ENCODE measurements at places on chromosomes 11 and 22.

GRCh38 chr11:2249189-2249916 is 21.0 kb downstream of the ASCL2 start:
- DNase-seq: no peak

DNA sequence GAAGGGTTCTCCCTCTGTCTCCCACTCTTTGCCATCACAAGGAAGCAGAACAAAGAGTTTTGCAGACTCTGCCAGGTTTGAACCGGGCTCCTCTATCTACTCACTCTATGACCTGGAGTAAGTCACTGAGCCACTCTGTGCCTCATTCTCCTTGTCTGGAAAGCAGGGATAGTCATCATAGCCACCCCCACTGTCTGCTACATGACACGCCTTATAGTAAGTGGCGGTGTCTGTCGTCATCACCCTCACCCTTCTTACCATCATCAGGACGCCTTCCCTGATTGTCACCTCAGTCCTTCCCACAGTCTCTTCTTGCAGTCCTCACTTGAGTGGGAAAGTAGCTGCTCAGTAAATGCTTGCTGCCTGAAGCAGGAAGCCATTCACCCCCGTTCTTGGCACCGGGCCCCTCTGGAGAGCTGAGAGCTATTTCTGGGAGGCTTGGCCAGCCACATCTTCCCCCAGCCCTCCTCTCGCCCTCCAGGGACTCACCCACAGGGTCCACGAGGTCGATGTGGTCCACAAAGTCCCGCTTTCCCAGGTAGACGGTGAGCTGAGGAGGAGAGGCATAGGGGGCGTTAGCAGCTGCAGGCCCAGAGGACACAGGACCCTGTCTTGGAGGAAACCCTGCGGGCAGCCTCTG is 46.4 kb downstream of the TPBGL start:
- DNase-seq: no peak

- no peak for DNase-seq
Observed at GRCh38 chr22:24247564-24248344, 2.9 kb upstream of the GGT5 start.

DNA sequence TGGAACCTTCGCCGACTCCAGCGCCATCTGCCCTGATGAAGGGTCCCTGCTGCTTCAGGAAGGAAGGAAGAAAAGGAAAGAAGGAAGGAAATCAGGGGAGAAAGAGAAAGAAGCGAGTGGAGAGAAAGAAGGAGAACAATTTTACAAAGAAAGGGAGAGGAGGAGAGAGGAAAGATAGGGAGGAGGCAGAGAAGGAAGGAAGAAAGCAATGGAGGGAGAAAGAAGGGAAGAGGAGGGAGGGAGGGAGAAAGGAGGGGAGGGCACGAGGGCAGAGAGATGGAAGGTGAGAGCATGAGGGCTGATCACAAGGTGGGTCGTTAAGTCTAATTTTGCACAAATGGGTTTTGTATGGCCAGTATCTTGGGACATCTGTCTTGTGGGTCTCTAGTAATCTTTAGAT is 39.2 kb downstream of the PARVA start:
- DNase-seq: no peak

DNA sequence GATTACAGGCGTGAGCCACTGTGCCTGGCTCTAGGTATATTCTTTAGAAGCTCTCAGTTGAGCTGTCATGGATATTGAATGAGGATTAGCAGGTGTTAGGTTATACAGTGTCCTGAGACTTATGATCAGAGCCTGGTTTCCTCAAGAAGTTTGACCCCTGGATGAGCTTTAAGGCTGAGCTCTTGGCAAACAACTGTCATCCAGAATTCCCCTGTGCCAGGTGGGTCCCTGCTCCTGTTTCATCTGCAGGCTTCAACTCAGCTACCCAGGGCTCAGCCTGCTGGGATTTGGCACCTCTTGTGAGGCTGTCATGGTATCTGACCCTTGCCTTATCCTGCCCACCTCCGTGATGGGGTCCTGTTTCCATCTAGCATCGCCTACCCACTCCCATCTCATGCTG is 24.3 kb downstream of the SERPINH1 start:
- no peak for DNase-seq

DNA sequence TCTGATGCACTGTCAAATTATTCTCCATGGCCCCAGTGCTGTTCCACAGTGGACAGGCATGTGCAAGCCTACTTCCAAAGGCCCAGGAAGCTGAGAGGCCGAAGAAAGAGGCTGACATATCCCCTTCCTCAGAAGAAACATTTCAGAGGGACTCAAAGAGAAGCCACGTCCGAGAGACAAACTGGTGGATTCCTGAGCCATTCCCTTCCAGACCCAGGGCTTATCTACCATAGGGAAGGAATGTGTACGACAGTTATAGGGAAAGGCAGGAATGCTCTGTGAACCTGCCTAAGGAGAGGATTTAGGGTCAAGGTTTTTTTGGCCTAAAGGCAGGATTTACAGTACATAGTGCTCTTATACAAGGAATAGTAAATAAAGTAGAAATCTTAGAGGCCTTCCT is 46.9 kb upstream of the TSKU start:
- no peak for DNase-seq

DNA sequence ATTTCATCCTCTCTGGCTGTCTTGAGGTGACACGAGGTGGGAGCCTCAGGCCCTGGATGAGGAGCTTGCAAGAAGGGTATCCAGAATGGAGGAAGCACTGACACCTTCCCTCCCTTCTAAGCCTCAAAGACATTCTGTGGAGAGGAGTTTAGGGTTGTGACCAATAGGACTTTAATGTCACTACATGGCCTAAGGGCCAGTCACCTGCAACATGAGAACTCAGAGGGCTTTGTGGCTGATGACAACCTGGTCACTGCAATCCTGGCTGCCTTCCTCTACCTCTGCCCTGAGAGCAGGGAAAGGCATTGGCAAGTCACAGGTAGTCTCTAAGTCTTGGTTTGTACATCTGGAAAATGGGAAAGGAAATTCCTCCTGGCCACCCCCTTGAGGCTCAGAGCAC is 33.7 kb downstream of the PISD start:
- no peak for DNase-seq
